ENCODE measurements at places on chromosomes 7 and 10.
A peak's percentile ranks its signal among the peaks of the same experiment; 100 is the strongest.

DNA sequence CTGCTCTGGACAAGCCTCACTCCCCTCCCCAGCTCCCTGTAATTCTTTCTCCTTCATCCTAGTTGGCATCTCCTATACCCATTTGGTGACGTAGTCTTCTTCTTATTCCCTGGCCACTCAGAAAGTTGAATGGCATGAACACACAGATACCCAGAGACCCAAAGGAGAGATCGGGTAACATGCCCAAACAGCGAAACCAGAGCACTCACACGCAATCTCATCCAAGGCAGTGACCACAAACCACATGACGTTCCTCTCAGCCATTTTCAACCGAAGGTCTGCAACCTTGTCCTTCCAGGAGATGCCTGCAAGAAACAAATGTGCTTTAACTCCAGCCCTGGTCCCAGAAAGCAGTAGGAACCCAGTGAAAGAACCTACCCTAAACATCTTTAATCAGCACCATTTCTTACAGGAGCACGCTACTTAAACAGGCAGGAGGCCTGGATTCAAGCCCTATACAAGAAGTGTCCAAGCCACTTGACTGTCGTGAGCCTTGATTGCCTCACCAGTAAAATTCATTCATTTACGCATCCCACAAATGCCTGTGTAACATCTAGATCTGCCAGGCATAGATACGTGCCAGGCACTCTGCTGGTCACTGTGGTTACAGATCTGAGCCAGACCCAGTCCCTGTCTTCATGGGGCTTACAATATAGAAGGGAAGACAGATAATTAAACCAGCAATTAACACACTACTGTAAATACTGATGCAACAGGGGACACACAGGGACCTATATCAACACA is 37.1 kb downstream of the XPNPEP1 start:
- DNase-seq = no peak

DNA sequence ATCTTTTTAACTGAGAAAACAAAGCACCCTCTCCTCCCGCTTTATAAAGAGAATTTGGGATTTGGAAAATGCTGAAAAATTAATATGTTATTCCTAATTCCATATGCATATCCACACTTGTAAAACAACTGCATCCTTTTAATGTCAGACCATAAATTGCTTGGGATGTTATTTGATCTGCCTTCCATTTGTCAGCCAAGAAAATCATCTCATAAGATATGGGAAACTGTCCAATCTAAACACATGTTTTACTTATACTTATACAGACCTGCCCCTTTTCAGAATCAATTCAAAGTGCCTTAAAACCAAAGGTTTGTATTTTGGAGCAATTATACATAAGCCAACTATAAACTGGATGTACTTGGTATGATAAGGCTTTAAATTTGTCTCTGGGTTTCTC is 595.5 kb upstream of the PFKP start:
- DNase-seq = no peak

DNA sequence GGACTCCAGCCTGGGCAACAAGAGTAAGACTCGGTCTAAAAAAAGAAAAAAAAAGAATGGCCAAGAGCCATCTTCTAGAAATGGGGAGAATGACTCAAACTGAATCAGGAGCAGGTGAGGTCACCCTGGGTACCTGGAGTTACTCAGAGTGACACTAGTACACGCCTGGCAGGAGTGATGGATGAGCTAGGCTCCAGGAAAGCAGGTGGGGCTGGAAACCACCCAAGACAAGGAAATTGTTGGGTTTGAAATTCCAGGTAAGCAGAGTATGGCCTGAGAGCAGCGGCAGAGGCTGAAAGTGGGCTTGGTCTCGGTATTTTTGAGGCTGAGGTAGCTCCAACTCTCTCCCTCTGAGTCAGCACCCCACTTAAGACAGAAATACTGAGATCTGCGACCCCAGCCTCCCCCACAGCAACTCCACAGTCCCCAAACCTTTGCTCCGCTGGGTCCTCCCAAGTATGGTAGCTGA is 18.5 kb downstream of the DDIT4 start:
- DNase-seq = no peak

DNA sequence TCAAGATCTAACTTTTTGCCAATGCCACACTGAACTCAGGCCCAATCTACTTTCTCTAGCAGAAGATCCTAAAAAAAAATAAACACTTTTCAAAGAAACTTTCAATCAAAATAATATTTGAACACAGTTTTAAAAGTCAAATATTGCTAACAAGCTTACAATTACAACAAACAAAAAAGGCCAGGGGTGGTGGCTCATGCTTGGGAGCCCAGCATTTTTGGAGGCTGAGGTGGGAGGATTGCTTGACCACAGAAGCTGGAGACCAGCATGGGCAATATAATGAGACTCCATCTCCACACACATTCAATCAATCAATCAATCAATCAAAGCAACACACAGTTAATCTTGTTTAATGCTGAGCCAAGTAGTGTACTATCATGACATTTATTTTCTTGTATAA is 149.2 kb downstream of the CYP26A1 start:
- no peak for DNase-seq

GRCh38 chr7:125559921-125560320 is 630.3 kb upstream of the POT1 start:
- DNase-seq = no peak

- DNase-seq = no peak
Measured at GRCh38 chr10:109025172-109025571, 898.1 kb downstream of the XPNPEP1 start.

- no peak for DNase-seq
Measured at GRCh38 chr10:16968416-16969041, 151.3 kb upstream of the RSU1 start.

DNA sequence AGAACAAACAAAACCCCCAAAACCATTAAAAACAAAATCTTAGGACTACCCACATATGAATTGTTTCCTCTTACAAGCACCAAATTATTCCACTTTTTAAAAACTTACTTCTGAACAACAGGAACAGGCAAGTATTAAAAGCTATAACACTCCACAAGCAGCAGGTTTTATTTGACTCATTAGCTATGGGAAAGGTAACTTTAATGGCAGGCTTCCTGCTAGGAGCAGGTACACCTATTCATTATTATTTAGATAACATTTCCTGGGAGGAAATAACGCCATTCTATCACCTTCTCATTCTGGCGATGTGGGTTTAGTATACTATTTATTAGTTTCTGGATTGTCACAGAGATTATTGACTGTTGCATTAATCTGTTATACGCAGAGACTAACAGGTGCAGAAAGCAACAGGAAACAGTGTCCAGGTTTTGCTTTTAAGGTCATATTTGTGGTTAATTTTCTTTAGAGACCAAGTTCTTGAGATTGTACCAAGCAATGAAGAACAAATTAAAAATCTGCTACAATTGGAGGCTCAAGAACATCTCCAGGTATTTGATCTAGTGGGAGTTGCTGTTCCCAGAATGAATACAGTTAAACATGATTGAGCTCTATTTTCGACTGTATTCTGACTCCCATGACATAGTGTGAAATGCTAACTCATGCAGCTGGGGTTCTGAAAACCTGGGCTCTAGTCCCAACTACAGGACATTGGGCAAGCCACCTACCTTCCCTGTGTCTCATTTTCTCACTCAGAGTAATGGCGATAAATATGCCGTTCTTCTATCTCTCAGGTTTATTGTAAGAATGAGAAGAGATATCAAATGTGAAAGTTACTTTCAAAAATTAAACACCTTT is 2.0 kb downstream of the CPA2 start:
- DNase-seq = no peak

DNA sequence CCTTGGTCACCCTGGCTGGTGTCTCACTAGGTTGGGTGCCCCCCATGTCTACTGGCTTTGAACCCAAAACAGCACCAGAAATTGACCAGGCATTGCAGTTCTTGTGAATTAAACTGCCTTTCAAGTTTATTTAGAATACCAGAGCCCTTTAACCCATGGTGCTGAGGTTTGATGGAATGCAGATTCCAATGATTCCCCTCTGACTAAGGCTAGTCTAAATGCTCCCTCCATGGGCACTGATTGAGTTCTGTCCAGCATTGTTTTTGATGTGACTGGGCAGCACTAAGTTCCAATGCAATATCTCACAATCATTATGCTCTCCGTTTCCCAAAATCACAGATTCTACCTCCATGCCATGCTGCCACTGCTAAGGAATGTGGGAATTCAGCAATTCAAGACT is 1047.4 kb upstream of the LRRN3 start:
- no peak for DNase-seq

DNA sequence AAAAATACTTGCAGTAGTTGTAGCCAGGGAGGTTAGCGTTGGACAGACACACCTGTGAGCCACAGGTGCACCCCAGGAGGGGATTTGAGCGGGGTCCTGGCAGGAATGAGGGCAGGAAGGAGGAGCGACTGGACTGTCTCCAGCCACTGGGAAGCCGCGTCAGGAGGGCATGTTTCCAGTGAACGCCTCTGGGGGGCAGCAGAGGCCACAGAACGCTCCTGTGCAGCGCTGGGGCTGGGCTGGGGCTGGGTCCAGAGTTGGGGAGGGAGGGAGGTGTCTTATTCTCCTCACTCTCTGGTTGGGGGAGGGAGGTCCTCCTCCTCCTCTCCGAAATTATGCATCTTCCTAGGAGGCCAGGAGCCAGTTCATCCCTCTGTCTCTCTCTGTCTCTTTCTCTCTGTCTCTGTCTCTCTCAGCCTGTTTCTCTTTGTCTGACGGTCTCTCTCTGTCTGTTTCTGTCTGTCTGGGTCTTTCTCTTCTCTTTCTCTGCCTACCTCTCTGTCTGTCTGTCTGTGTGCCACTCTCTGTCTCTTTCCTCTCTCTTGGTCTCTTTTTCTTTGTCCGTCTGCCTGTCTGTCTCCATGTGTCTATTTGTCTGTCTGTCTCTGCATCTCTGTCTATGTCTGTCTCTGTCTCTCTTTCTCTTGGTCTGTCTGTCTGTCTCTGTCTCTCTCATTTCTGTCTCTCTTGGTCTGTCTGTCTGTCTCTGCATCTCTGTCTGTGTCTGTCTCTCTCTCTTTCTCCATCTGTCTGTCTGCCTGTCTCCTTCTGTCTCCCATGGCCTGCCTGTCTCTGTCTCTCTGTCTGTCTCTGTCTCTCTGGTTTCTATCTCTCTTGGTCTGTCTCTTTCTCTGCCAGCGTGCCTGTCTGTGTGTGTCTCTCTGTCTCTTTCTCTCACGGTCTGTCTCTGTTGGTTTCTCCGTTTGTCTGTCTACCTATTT is 9.9 kb upstream of the PSMG3 start:
- DNase-seq = peak; percentile 59

GRCh38 chr10:101282947-101283346 is 53.7 kb upstream of the LBX1 start:
- DNase-seq = no peak

DNA sequence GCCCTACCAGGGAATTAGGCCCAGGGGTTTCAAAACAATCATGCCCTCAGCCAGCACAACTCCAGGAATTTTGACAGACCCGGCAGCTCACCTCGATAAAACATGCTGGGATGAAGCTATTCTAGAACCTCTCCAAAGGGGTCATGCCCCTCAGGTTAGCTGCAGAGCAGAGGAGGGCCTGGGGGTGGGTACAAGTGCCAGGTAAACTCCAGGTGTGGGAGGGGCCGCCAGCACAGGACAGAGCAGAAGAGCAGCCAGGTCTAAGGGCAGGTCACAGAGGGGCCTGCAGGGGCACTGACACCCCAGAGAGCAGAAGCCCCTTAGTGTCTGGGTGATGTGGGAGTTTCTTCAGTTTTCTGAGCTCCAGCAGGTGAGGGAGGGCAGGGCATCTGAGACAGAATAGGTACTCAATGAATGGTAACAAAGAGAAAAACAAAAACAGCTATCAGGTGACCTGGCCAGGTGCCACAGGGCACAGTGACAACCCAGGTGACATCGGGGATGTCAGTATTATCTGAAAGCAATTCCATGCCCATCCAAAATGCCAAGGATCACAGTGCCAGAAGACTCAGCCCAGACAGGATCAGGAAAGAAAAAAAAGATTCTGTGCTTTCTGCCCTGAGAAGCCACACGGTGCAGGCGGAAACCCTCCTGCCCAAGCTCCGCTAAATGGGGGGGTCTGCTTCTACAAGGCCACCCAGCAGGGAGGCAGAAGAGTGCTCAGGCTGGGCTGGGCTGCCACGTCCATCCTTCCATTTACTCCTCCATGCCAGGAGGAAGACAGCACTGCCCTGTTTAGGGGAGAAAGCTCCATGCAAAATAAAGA is 104.5 kb downstream of the TNS3 start:
- no peak for DNase-seq

DNA sequence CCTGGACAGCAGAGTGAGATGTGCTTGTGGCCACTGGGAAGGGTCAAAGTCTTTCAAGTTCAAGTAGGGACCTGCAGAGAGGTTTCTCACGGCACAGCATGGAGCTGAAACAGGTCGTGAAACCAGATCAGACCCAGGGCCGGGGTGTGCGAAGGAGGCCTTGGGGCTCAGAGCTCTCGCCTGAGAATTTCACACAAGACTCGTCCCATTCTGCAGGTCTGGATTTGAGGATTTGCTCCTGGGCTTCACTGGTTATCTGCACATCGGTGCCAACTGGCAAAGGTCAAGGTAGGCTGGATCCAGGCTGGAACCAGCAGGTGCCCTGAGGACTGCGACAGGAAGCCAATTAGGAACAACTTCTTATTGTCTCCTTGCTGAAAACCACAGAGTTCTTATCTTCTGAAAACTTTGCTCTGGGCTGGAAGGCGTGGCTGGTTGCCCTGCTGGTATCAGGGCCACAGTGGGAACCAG is 24.0 kb upstream of the GTF2I start:
- DNase-seq = no peak

GRCh38 chr7:1428941-1429501 is 30.2 kb downstream of the MICALL2 start:
- no peak for DNase-seq

DNA sequence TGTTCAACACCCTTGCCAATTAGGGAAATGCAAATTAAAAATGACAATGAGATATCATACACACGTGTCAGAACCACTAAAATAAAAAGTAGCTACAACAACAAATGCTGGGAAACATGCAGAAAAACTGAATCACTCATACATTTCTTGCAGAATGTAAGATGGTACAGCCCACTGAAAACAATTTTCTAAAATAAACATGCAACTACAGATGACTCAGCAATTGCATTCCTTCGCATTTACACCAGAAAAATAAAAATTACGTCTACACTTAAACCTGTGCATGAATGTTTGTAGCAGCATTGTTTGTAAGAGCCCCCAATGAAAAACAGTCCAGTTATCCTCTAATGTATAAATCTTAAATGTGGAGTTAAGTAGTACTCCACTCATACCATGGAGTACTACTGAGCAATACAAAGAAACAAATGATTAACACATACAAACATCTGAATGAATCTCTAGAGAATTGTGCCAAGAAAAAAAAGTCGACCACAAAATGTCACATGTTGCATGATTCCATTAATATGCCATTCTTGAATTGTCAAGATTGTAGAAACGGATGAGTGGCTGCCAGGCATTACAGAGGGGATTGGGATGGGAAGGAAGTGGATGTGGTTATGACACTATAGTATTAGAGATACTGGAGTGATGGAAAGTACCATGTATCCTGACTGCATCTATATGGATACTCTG is 134.6 kb upstream of the NPSR1 start:
- DNase-seq = no peak

DNA sequence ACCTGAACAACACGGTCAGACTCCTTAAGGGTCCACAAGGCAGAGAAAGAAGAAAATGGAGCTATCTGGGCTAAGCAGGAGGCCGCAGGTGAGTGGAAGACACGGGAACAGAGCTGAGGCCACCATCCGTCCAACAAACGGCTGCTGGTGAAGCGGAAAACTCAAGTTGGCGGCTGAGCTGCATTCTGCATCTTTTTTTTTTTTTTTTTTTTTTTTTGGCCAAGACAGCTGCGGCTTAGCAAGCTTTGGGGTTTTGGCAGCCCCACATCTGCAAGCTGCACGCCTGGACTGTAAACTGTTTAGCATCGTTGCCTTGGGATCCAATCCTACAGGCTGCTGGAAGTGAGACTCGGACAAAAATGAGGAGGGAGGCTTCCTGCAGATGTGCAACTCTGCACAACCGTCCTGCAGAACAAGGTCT is 37.4 kb downstream of the RGS10 start:
- DNase-seq = no peak
